Fibroblast of skin of right biceps (primary cell): ENCODE measurements at places on chromosomes 12 and 14.

GRCh38 chr14:47929334-47929733, 253.9 kb upstream of the MDGA2 start:
- no peak for DNase-seq

DNA sequence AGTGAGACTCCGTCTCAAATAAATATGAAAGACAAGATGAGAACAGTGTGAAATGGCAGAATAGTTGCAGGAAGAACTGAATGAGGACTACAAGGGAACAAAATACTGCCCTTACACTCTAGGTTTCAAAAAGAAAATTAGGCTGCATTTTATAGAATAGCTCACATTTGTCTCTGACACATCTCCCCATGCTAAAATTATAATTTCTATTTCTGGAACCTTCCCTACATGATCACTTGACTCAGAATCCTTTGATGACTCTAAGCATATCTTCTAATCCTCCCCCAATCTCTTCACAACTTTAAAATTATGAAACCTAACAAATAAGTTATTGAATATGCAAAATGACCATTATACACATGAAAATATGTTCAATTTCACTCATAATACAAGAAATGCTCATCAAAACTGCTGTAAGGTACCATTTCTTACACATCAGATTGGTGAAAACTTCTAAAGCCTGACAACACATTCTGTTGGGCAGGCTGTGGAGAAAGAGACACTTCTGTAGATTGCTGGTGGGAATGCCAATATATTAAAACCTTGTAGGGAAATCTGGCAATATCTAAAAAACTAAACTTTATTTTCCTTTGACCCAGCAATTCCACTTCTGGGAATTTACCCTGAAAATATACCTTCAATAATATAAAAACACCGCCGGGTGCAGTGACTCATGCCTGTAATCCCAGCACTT, 4.3 kb upstream of the HIGD1C start:
- no peak for DNase-seq

DNA sequence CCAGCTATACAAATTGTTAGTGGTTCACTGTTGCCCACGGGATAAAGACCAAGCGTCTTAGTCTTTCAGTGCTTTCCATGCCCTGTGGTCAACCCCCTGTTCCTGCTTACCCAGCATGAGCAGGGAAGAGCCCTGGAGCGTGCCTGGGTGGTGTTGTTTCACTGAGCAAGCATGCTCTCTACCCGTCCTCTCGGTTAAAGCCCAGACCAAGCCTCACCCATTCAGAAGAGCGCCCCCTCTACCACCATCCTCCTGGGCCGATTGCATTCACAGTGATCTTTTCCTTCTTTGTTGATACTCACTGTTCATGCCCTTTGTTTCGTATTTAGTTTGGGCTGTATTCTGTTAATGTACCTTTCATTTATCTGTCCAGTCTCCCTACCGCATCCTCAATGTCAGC, 25.1 kb downstream of the DYRK4 start:
- no peak for DNase-seq

- DNase-seq, result no peak
These were observed 129.0 kb upstream of the WSCD2 start for GRCh38 chr12:108000111-108000510.

DNA sequence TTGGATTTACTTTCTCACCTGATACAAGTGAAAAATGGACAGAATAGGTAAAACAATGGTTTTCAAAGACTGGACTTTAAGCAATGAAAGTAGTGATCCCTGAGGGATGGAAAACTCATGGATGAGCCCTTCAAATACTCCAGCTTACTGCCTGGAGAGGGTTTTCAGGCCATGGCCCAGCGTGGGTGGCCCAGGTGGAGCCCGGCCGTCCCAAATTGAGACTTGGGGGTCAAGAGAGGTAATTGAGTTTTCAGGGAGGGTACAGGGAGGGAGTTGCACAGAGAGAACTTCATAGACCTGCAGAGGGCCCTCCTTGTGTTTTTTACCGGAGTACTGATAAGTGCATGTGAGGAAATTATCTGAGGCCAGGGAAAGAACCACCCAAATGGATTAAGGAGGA, 37.2 kb downstream of the RAN start:
- DNase-seq, result no peak

DNA sequence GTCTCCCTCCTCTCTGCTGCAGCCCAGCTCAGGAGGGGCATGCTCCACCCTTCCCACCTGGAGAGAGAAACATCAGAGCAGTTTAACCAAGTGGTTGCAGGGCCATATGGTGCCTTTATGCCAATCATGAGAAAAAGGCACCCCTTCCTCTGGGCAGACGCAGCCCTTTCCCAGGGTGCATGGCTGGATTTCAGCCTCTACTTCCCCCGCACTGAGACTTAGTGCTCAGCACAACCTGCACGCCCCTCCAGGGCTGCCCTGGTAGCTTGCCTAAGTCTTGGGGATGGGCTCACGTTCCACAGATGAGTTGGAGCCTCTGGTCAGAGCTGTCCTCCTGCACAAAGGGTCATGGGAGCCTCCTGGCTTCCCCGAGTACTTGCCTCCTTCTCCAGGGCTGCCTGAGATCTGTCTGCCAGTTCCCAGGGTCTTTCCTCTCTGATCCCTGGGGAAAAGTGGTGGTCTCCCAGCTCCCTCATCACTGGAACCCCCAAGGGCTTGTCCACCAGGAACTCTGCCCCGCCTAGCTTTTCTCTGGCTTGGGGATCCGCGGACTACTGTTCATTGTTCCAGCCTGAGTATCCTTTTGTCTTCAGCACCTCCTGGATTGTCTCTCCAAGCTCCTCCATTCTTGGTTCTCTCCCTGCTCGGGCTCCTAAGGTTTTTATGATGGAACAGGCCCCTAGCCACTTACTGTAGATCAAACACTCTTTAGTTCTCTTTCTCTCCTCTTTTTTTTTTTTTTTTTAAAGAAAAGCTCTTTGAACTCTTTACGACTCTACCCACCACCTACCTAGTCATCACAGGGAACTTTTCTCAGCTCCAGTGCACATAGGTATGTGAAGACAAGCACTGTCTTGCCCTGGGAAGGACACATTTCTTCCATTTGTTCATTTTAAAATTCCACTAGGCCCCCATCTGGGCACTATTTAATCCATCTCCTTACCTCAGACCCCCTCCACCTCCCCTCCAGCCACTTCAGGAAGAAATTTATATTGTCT, 6.1 kb upstream of the KRT74 start:
- DNase-seq, result no peak

DNA sequence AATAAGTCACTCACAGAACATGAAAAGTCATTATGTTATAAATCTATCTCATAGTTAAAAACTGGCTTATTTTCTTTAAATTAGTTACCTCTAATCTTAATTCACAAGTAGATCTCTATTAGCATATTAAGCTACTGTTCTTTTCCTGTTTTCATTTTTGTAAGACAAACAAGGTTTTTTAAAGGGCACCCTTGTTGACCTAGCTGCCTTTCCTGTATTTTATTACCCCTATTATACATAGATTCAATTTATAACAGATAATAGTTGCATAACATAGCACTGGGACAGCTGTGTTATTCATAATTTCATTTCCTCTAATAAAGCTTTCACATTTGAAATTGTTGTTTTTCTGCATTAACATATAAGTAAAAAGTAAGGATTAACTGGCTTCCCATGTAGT, 1500.7 kb upstream of the FLRT2 start:
- DNase-seq, result no peak

GRCh38 chr14:101927859-101928258, 36.5 kb upstream of the DYNC1H1 start:
- peak; percentile 92 for DNase-seq

DNA sequence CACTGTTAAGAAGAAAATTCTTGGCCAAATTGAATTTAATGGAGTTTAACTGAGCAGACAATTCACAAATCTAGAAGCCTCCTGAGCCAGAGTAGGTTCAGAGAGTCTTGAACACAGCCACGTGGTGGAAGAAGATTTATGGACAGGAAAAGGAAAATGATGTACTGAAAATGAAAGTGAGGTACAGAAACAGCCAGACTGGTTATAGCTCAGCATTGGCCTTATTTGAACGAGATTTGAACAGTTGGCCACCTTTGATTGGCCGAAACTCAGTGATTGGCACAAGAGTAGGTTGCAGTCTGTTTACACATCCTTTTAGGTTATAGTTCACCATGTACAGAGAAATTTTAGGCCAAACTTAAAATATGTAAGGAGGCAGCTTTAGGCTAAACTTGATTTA, 9.9 kb downstream of the OAS2 start:
- DNase-seq, result no peak

GRCh38 chr14:92922883-92923743, at the start of gene CHGA:
Gene CHGA, plus strand, starts transcription at chr14:92923150. Its CDS starts 210 bp downstream, at chr14:92923360.
- DNase-seq, result peak; percentile 50

DNA sequence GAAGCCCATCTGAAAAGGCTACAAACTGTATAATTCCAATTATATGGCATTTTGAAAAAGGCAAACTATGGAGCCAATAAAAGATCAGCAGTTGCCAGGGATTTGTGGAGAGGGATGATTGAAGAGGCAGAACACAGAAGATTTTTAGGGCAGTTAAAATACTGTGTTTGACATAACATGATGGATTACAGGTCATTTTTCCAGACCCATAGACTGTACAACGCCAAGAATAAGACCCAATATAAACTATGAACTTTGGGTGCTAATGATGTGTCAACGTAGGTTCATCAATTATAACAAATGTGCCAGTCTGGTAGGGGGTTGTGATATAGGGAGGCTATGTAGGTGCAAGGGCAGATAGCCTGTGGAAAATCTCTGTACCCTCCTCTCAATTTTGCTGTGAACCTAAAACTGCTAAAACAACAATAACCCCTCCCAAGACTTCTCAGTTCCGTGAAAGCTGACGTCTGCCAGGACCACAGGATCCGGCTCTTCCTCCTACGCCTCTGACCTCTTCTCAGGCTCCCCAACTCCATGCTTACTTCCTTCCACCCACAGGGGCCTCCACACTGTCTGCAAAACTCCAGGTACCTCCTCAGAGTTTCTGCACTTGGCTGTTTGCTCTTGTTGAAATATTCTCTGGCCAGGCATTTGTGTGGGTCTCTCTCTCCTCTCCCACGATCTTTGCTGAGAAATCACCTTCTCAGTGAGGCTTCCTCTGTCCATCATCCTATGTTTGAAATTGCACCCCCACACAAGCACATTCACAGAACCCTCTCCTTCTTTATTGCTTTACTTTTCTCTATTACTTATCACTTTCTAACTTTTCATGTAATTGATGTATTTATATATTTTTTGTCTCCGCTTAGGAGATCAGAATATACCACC, 131.4 kb downstream of the BBS10 start:
- no peak for DNase-seq
